Midbrain (tissue), 1 donor: ENCODE measurements at places on chromosomes 5 and 9.

GRCh38 chr9:107316795-107317661, 33.9 kb downstream of the RAD23B start:
- no peak for DNase-seq

- no peak for DNase-seq
These were observed 444.0 kb upstream of the TRPC7 start for GRCh38 chr5:136809382-136809781.

DNA sequence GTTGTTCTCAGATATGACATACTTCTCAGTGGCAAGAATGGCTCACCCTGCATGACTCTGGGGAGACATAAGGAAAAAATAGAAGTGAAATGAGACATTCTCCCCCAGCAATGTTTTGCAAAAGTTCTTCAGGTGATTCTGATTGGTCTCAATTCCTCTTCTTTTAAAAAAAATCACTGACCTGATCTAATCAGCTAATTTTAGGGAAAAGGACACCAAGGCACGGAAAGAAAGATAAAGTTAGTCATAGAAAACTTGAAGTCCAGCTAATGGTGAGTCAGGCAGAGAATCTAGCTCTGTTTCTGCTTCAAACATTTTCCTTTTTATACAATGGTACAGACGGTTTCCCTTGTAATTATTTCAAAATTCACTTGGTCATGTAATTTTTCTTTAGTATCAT, 1018.9 kb upstream of the ARRDC3 start:
- DNase-seq: no peak

- DNase-seq: no peak
These were observed 15.4 kb upstream of the VDAC1 start for GRCh38 chr5:134020188-134020587.

- no peak for DNase-seq
These were observed 92.5 kb upstream of the ZNF366 start for GRCh38 chr5:72599519-72600370.

- no peak for DNase-seq
These were observed 12.2 kb downstream of the PPP3R2 start for GRCh38 chr9:101582553-101582952.

GRCh38 chr9:128006332-128006996, 25.7 kb upstream of the EEIG1 start:
- DNase-seq: no peak

DNA sequence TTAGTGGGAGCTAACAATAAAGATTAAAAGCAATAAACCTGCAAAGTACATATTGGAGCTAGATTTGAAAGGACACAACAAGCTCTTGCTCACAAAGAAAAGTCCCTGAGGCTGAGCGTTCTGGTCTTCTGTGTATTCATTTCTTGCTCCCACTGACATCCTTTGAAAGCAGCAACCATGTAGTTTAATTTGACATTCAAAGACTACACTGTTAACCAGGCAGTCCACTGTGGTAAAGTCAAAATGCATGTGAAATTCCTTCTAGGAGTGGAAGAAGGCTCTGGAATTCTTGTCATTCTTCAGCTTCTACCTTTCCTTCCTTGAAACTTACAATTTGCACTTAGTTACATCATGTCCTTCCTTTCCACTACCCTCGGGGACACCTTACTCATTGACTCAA, 480.7 kb downstream of the CSNK1G3 start:
- DNase-seq: no peak

DNA sequence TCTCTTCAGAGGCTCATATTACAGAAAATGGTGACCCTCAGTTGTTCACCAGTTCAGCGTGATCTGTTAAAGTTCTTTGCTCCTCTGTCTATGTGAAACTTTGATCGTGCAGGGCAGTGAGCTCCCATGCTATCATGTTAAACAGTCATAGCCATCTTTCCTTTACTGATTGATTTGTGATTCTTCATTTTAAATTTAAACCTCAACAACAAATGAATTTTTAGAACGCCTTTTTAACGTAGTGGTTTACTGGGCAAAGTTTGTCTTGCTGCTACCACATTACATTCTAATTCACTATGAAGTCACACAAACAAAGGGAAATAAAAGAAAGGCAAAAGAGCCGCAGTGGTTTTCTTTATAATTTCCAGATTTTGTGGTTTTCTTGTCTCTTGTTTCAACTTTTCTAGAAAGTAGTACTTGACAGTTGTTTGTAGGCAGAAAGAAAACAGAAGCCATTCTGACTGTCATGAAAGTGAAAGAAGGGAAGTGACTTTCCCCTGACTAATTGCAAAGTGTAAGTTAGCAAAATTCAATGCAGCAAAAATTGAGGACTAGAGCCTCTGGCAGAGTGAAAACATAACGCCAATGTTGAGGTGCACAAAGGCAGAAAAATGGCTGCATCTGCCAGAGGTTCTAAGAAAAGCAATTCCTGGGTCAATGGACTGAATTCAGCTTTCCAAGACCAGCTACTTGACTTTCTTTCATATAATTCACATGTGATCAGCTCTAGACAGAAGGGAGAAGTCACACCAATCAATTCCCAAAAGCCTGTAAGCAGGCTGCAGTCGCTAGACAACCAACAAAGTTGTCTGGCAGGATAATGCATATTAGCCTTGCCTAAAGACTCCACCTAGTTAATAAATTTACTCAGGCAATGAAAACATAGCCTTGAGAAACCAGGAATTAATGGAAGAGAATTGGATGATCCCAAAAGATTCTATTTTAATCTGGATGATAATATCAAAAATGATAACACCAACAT, 7.1 kb upstream of the IFNA6 start:
- DNase-seq: no peak

DNA sequence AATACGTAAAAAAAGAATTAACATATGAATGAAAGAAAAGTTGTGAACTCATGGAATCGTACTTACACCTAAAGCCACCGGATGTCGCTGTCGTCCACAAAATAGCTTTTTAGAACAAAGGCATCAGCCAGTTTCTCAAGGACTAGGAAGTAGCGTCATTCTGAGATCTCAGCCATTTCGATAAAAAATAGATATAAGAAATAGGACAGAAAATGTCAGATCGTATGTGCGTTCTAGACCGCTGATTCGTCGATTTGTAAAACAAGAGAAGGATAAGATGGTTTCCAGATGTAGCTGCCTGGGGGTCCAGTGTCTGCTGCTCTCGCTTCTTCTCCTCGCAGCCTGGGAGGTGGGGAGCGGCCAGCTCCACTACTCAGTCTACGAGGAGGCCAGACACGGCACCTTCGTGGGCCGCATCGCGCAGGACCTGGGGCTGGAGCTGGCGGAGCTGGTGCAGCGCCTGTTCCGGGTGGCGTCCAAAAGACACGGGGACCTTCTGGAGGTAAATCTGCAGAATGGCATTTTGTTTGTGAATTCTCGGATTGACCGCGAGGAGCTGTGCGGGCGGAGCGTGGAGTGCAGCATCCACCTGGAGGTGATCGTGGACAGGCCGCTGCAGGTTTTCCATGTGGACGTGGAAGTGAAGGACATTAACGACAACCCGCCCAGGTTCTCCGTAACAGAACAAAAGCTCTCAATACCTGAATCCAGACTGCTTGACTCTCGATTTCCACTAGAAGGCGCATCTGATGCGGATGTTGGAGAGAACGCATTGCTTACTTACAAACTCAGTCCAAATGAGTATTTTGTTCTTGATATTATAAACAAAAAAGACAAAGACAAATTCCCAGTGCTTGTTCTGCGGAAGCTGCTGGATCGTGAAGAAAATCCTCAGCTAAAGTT, at the start of gene PCDHA10:
Gene PCDHA10, plus strand, starts transcription at position 126 of the 903 bp plus-strand sequence. Its CDS starts 152 bp downstream, at position 278.
- peak; percentile 63 for DNase-seq

- no peak for DNase-seq
These were observed 366.2 kb downstream of the ENC1 start for GRCh38 chr5:74274326-74274725.

- DNase-seq: no peak
These were observed at the start of gene UBE2QL1 for GRCh38 chr5:6448622-6449464. Gene UBE2QL1 (plus strand): TSS chr5:6448859. CDS start chr5:6448894, 35 bp downstream.

DNA sequence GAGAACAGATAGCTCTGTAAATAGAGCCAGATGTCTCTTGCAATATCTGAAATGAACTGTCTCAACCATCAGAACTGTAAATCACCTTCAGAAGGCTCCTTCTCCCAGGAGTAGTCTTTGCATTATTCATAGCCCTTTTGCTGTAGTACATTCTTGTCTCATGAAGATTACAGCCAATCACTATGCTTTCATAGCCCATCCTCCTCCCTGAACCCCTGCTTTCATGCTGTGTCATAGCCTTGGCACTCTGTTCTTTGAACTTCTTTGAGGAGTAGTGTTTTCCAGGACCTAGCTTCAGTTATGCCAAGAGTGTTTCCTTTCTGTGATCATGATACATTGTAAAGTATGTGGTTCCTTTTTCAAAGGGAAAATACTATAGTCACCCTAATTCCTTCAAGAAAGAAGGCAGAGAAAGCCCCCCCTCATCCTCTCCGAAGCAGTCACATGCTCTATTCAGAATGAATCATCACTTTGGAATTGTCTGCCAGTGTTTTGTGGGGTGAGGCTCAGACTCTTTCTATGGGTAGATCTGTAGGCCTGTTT, 61.1 kb downstream of the GRIA1 start:
- no peak for DNase-seq

DNA sequence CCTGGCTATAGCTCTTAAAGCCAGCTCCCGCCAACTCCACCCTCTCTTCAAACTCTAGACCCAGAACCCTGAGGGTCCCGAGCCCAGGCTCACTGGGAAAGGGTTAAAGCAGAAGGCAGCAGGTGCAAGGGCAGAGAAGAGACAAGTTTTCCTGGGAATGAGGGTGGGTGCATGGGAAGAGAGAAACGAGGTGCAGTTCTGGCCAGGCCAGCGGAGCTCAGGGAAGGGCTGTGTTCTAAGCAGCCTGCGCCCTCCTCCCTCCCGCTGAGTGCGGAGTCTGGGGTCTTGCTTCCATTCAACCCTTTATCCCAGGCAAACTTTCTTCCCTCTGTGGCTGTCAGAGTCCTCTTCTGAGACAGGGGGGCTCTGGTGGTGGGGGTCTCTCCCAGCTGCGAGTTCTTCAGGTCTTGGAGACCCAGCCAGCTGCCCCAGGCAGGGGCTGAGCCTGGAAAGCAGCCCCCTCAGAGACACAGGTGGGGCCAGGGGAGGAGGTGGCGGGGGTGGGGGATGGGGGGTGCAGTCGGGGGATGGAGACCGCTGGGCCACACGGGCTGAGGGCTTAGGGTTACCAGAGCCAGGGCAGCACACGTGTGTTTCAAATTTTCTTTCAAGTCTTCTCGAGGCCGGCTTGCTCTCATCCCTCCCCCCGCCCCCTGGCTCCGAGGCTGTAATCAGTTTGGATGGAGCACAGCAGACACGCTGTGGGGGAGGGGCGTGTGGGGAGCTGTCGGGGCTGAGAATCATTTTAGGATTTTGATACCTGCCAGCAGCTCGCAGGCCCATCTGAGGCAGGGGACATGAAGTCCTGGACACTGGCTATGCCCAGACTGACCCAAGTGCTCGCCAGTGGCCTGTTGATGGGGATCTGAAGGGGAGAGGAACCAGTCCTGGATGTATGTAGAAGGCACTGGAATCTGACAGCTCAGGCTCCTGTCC, 169.6 kb upstream of the SMIM23 start:
- DNase-seq: no peak

DNA sequence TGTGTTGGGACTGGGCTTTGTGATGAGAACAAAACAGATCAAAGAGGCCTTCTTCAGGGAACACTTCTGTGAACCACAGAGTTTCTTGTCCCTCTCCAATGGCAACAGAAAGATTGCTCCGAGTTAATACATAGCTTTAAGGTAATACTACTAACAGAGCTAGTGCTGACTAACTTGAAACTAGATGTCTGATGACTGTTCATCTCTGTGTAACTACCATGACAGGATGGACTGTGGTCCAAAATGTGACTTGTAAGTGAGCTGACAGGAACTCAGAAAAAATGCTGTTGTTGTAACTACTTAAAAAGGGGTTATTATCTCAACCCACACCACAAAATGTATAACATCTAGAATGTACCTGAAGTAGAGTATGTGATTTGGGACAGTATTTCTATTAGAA, 630.2 kb upstream of the DMAC1 start:
- DNase-seq: no peak

- no peak for DNase-seq
These were observed 6.1 kb downstream of the NSMF start for GRCh38 chr9:137452761-137453642.

- no peak for DNase-seq
These were observed 71.8 kb downstream of the CAST start for GRCh38 chr5:96733771-96734500.

DNA sequence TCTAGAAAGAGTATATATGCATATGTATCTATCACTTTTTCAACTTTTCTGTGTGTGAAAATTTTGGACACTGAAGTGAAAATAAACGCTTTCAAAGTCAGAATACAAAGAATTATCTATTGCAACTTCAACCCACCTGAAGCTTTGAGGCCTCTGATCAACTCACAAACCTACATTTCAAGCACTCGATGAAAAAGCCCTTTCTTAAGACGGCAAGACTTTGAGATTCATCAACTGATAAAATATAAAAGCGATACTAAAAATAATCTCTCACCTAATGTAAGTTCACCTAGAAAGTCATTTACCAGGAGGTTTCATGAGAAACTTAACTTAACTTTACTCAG, 1.2 kb downstream of the GOLPH3 start:
- DNase-seq: no peak

DNA sequence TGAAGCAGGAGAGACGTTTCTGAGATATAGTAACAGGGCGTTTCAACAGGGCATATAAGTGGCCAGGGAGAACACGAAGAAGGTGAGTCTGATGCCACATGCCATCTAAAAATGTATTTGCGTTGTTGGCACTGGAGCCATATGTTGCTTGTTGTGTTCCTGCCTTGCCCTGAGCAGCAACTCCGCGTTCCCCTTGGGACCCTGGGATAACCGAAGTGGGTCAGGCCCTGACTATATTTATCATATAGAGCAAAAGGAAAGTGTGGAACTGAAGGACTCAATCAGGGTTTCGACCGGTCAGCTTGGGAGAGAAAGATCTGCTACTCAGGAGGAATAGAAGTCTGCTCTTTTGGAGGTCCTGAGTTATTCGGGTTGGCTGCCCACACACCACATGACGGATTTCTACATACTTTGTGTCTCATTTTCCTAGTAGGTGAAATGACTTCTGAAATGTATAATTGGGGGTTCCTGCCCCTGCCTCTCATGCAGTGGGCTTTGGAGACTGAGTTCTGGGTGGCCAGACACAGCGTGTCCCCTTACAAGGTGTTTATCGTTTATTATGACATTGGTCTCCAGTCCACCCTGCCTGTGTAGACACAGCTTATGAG, 3.0 kb downstream of the STC2 start:
- DNase-seq: no peak
